ENCODE measurements at places on chromosomes 6 and 20.
A peak's percentile ranks its signal among the peaks of the same experiment; 100 is the strongest.

DNA sequence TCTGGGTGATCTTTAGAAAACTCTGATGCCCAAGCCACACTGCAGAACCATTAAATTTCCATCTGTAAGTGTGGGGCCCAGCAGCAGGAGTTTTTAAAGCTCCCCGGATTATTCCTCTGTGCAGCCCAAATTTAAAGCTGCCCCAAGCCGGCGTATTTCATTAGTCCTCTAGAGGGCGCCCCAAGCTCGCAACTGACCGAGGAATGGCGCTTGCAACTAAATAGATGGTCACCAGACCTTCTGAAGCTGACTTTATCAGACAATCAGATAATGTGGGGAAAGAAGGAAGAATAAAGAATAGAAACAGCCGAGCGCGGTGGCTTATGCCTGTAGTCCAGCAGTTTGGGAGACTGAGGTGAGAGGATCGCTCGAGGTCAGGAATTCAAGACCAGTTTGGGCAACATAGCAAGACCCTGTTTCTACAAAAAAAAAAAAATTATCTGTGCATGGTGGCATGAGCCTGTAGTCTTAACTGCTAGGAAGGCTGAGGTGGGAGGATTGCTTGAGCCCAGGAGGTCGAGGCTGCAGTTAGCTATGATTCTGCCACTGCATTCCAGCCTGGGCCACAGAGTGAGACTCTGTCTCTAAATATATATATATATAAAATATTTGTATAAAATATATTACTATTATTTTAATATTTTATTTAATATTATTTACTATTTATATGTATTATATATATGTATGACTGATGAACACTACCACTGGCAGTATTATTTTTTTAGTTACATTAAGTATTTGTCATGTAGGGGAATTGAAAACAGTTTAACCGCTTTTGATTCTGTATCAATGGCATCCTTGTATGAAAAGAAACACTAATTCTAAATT lies 56.0 kb downstream of the OTOR start:
- no peak for DNase-seq

GRCh38 chr6:73802366-73802765 lies 106.4 kb downstream of the CD109 start:
- DNase-seq: no peak

GRCh38 chr6:11113038-11113437 lies 1.5 kb upstream of the ERVFRD-1 start:
- no peak for DNase-seq

DNA sequence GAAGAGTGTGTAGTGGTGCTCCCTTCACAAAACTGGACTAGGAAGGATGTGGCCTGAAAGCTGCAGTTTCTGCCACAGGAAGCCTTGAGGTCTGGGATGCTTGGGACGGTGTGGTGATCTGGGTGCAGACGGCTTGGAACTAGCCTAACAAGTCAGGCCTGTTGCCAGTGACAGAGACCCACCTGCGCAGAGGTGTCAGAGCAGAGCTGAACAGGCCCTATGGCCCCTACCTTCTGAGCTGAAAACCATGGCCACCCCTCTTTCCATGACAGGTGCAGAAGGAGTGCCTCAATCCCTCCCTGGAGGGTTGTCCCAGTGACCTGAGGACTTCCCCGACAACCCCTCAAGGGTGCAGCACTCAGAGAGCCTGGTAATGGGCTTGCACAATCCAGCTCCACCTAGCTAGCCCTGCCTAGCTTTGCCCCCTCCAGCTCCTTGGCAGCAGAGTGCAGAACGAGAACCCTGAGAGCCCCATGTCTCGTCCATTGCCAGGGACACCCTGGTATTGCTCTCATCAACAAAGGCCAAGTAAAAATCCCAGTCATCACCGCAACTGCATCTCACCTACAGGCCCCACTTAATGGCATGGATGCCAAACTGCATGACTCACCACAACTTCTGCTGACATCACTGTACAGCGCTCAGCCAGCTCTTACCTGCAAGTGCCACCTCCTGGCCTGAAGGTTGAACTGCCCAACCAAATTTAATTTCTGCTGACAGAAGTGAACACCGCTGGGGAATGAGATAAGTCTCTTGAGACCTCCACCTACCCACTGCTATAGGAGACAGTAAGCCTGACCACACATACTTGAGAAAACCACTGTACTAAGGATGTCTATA lies 563.1 kb downstream of the TFAP2A start:
- no peak for DNase-seq

DNA sequence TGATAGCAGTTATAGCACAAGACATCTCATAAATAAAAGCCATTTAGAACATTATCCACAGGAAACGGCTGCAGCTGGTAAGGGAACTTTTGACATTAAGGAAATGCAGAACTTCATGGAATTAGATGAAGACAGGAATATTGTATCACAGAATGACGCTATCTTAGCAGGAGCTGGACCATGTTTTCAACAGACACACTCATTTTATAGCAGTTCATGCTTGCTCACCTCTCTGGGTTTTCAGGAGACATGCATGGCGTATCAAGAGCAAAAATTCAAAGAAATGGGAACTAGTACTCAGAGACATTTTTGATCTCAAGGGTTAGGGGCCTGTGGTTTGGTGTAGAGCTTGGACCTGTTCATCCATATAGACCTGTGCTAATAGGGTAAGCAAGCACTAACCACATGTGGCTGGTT lies 125.0 kb downstream of the FYN start:
- no peak for DNase-seq

DNA sequence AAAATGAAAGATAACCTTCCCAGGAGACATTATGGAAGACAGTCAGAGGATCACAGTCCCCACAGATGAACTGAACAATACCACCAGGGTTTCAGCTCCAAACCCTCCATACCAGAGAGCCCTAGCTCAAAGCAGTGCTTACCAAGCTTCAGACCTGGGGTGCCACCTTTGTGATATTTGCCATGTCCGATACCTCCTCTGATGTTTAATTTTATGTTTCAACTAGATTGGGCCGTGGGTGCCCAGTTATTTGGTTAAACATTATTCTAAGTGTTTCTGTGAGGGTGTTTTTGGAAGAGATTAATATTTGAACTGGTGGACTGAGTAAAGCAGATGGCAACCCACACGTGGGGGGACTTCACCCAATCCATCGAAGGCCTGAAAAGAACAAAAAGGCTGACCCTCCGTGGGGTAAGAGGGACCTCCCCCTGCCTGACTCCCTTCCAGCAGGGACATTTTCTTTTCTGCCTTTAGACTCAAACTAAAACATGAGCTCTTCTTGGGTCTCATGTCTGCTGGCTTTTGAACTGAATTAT lies 11.8 kb downstream of the SCML4 start:
- no peak for DNase-seq

DNA sequence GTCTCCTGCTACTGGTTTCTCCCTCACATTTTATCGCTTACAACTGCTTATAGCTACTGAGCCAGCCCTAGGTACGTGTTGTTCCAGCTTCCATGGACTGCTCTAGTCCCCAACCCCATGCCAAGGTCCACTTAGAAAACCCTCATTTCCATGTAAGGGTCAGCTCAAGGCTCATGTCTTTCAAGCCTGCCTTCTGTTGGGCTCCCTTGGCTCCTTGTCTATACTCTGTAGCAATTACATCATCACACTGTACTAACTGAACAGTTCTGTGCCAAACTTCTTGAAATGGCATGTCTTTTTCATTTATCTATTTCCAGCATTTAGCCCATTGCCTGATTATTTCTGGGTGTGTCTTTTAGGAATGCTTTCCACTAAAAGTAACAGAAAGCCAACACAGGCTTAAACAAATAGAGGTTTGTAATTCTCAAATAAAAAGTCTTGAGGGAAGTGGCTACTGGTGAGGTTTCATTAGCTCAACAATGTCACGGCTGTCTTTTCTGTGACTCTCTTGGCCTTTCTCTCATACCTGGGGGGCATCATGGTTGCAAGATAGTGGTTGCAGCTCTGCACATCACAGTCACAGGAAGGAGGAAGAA lies 317.6 kb downstream of the TPBG start:
- no peak for DNase-seq

- no peak for DNase-seq
These were observed 16.5 kb upstream of the HLA-A start for GRCh38 chr6:29925727-29926412.

DNA sequence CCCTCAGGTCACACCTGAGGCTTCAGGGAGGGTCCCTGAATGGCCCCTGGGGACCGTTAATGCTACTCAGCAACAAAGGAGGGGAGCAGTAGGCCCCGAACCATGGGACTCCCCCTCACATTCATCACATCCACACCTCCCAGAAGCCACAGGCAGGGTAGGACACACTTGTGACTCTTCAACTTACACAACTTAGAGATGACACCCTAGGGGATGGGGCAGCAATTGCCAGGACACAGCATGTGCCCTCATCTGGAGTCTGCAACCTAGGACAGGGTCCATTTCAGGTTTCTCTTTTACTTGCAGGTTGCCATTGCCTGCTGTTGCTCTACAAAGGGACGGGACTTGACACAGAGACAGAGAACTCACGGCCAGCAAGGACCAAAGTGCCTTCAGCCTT lies 770 bp downstream of the ULBP3 start:
- no peak for DNase-seq

GRCh38 chr6:80566361-80566760 lies 459.9 kb downstream of the BCKDHB start:
- DNase-seq: no peak

- DNase-seq: no peak
These were observed 12.5 kb upstream of the RIN2 start for GRCh38 chr20:19745584-19745983.

DNA sequence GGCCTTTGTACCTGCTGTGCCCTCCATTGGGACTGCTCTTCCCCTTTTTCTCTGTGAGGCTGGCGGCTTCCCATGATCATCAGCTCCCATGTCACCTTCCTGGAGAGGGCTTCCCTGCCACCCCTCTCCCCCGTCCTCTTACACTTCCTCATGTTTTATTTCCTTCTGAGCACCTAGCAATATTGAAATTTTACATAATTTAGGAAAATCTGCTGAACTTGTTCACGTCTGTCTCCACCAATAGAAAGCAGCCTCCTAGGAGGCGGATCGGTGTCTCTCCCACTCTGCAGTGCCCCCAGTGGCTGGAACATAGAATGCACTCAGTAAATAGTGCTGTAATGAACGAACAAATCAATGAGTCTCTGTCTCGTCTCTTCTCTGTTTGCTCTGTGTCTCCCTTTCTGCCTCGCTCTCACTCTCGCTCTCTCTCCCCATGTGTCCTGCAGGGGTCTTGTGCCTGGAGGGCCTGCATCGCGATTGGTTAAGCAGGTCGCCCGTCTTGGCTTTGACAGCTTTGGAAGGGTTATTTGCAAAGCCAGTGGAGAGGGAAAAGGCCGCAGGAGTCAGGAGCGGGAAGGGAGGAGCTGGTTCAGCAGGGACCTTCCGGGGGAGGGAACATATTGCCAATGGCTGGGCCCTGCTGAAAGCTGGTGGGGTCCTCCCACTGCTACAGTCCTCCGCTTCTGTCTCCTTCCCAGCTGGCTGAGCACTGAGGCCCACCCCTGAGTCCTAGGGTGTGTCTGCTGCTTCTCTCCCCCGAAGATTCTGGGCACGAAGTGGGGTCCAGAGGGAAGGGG lies 12.1 kb upstream of the OCSTAMP start:
- peak; percentile 35 for DNase-seq

All from GM12864 (cell line).